Stimulated activated CD4-positive, alpha-beta T cell treated with anti-CD3 and anti-CD28 coated beads, Interleukin-15, amount 100 ng/mL, for 48 hours (primary cell): ENCODE measurements at places on chromosomes 6 and 20.

GRCh38 chr20:44614525-44614924 lies 32.1 kb downstream of the PKIG start:
- DNase-seq = no peak

DNA sequence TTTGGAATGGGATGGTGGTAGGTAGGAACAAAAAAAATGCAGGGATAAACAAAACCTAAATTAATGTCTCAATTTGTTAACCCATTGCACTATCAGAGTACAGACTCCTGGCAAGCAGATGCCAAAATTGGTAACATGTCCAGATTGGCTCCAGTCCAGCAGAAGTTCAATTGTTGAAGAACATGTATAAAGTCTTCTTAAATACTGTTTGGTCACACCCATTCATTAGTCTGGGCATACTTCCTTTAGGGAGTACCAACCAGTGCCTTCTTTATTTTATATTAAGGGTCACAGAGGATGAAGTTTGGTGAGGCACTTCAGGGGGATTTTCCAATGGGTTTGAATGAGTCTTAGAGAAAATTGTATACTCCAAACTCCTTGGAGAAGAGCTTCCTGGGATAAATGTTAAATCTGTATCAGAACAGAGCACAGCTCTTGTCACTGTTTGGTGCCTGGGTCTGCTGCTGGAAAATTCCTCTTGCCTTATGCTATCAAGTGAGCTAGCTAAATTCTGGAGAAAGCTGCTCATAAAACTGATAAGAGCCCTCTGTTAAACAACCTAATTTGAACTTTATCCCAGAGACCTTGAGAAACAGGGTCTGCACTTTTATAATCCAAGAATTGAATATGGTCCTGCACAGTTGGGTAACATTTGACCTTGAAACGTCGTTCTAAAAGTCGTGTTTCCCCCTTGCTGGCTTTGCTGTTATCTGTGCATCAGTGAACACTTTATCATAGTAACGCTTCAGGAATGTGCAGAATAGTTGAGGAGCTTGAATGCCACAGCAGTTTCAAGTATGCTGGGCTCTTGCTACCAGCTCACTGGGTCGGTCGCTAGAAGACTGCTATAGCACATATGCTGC lies 334.1 kb upstream of the CITED2 start:
- DNase-seq = no peak

DNA sequence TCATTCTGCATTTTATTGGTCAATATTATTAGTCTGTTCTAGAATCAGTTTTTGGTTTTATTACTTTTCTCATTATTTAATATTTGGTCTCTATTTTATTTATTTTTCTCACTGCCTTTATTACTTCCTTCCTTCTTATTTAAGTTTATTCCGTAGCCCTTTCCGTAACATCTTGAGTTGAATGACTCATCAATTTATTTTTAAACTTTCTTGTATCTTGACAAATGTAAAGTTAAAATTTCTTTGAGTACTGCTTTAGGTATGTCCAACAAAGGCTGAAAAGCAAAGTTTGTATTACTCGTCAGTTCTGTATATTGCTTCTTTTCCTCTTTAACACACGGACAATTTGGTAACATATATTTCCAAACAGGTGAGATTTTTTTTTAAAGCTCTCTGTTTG lies 192.0 kb downstream of the CD109 start:
- no peak for DNase-seq

DNA sequence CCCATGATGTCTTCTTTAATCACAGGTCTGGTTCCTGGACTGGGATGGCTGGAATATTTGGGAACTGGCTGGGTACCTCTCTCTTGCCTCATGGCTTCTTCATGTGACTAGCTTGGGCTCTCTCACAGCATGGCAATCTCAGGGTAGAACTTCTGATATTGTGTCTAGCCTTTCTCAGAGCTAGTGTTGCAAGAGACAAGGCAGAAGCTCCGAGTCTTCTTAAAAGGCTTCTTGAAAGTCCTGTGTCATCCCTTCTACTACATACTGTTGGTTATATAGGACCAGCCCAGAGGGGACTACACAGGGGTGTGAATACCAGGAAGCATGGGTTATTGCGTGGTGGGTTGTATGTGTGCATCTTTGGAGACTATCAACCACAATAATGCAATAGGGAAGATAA lies 23.3 kb downstream of the BCAS1 start:
- no peak for DNase-seq
